ENCODE measurements at places on chromosomes 6 and 20.

- peak; percentile 55 for DNase-seq
Observed at GRCh38 chr6:3226481-3227362, 731 bp downstream of the TUBB2B start.

DNA sequence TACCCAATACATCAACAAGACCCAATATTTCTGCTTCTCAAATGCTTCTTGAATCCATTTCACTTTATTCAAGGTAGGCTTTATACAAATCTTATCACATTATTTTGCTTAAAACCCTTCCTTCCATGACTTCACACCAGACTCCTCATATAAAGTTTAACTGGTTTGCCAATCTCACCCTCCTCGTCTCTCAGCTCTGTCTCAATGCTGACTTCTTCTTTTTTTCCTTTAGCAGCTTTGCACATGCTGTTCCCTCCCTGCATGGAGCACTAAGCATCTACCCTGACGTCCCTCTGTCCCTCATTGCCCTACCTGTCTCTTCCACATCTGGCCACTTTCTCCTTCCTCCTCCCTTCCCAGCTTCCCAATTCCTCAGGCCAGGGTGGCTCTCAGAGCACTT lies 31.4 kb downstream of the KCNK17 start:
- DNase-seq: no peak

DNA sequence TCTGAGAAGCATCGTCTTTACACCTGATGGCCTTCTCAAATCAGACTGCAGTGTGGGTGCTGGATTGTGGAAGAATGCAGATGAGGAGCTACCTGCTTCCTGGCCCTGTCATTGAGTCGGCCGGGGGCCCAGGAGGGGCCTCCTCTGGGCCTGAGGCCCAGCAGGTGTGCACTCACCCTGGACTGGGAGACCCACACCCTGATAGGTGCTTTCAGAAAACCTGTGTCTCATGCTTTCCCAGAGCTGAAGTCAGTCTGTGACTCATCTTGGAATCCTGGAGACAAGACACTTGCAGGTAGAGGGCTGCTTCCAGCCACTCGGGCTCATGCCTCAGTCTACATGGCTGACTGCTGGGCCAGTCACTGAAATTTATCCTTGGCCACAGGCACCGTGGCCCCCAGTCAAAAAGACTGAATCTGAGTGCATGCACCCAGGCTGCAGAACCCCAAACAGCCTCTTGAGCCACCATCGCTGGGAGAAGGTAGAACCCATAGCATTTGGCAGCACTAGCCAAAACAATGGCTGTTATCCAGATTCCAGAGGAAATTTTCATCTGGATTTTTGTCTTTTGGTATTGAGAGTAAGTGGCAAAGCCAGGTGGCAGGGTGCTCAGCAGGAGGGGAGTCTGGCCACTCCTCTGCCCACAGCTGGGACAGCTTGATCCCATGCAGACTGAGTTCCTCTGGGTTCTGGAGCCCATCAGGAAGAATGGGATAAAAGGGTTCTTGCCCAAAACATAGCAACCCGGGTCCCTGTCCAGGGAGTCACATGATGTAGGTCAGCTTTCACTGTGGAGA lies 182.0 kb upstream of the CST7 start:
- no peak for DNase-seq

DNA sequence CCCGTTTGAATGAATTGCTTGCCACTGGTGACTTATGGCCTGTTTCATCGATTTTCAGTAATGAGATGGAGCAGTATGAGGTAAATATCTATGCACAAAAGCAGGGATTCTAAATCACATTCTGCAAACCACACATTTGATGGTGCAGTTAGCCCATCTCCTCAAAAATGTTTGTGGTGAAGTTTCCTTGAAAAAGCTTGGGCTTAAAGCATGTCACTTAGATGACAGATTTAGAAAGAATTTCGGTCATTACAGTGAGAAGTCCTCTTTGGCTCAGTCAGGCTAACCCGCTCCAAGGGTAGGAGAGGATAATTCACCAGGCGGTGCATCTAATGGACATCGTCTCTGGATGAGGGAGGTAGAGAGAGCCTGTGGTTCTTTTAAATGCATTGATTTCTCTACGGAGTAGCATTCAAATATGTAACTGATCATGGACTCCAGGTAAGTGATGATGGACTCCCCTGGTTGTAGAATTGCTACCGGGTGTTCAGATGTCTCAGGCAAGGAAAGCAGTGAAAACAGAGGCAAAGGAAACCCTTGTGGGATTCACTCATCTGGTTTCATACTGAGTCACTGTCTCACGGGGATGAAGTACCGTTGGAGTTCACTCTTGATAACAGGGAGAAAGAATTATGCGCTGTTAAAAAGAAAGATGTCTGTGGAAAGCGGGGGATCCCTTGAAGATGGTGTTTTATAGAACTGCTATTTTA lies 65.3 kb downstream of the AIG1 start:
- no peak for DNase-seq

DNA sequence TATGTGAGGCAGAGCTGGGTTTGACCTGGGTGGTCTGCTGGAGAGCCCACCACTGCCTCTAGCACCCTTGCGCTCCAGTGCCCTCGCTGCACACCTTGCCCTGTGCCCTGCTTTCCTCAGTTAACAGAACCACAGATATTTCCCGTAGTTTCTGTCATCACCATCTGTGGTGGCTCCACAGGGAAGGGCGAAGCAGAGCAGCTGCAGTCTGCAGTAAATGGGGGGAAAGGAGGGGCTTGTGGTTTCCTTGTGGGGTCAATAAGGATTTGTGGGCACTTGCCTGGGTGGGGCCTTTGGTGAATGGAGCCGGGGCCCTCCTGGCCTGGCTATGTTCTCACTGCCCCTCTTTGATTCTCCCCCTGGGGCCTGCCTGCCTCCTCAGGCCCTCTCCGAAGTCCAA lies 21.2 kb upstream of the CCDC167 start:
- DNase-seq: no peak

DNA sequence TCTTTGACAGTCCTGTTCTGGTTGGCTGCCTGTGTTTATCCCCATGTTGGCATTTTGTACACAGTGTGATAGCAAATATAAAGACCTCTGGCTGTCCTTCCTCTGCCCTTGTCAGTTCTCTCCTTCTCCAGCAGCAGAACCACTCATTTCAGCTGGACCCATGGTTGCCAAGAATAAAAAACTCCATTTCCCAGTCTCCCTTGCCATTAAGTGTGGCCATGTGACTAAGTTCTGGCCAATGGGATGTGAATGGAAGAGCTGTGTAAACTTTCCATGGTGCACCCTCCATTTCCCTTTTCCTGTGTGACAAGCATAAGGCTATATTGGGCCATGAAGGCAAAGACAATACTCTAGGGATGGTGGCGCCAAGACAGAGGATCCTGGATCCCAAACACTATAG lies 78.4 kb upstream of the TBC1D7 start:
- no peak for DNase-seq

DNA sequence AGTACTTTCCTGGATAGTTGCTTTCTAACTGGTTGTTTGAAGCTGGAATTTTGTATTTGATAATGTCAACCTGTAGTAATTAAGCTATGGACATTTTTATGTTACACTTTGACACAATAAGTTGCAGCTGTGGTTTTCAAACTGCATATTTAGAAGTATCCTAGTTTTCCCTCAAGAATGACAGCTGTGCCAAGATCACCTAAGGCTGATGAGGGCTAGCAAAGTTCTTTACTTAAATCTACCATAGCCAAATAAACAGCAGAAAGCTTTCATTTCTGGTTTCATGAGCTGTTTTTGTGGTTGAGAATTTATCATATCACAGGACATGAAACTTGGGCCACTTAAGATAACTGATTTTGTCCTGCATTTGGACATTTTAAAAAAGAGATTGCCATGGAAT lies 30.6 kb downstream of the FAM229B start:
- DNase-seq: no peak

- no peak for DNase-seq
Observed at GRCh38 chr6:30327232-30327746, 562 bp downstream of the TRIM39 start.

- DNase-seq: no peak
Observed at GRCh38 chr6:137832110-137832509, 34.9 kb upstream of the TNFAIP3 start.

- no peak for DNase-seq
Observed at GRCh38 chr6:156508923-156509322, 268.3 kb upstream of the ARID1B start.

GRCh38 chr20:37274851-37275524 lies 13.4 kb upstream of the GHRH start:
- no peak for DNase-seq

DNA sequence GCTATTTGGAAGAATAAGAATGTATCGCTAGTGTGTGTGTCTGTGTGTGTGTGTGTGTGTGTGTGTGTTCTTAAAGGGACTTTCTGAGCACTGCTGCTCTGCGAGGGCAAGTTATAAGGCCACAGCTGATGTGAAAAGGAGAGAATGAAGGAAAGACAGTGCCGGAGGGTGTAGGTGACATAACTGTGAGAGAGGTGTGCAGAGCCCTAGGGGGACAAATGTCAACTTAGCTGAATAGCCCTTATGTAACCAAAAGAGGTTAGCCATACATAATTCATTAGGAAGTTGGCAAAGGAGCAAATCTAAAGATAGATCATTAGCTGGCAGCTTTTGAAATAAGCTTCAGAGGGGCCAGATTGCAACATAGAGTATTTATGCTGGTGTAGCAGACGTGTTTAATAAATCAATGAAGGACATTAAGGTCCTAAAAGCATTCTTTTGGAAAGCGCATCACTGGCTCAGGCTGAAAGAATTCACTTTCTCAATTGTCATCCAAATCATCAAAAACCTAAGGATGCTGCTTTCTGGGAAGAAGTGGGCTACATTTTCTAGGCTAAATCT lies 81.0 kb downstream of the NDUFAF5 start:
- DNase-seq: no peak

DNA sequence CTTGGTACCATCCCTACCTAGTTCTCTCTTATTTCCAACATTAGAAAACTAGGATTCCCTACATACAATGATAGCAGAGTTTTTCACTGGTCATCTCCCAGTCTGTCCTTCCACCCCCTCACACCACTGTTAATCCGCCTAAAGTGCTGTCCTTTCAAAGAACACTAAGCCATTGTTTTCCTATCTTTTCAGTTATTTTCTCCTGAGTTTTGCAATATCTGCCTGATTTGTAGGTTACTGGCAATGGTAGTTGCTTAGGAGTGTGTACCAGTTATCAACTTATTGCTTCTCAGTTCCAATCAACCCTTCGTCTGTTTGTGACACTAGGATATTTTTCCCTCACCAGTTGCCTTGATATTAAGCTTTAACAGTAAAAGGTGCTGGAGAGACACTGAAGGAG lies 135.0 kb downstream of the EPM2A start:
- DNase-seq: no peak

GRCh38 chr20:41837669-41838224 lies 219.6 kb upstream of the CHD6 start:
- no peak for DNase-seq

Measured in WTC11 (cell line).